Epithelial cell of alveolus of lung (primary cell): ENCODE measurements at places on chromosomes 12 and 14. TPM values are rescaled to one million over a fixed set of nuclear protein-coding genes. Genes with fewer than 3 reads are reported as not detected.

Gene ALKBH2
- 18.0 and 23.7 TPM in 2 replicates for total RNA-seq

Gene CPNE6
- not detected in 2 replicates for total RNA-seq

Gene TNFAIP2
- 28.7 and 71.9 TPM in 2 replicates for total RNA-seq

Gene LPCAT3
- 26.5 and 28.0 TPM in 2 replicates for total RNA-seq

Gene SERPINA4
- total RNA-seq, result not detected in 2 replicates

Gene OR4E2
- not detected in 2 replicates for total RNA-seq

Gene MMP19
- total RNA-seq, result 21.9 and 38.4 TPM in 2 replicates

Gene SMAGP
- total RNA-seq, result 6.6 and 26.0 TPM in 2 replicates

Gene OVCH1
- total RNA-seq, result 0.08 TPM in 1 of 2 replicates, not detected in the other

Gene SERPINA9
- not detected in 2 replicates for total RNA-seq

Gene RESF1
- total RNA-seq, result 15.8 and 17.6 TPM in 2 replicates

Gene ANO2
- under 0.01 TPM in 1 of 2 replicates, not detected in the other for total RNA-seq

Gene AMN
- total RNA-seq, result 0.08 TPM in 1 of 2 replicates, not detected in the other

Gene LALBA
- total RNA-seq, result not detected in 2 replicates

Gene ESPL1
- 3.0 and 7.4 TPM in 2 replicates for total RNA-seq

Gene WIF1
- total RNA-seq, result not detected in 2 replicates

Gene TBX5
- 11.5 and 101 TPM in 2 replicates for total RNA-seq

Gene AQP2
- total RNA-seq, result not detected in 2 replicates

Gene ANKS1B
- total RNA-seq, result 0.32 TPM in 1 of 2 replicates, not detected in the other

Gene ADGRD1
- total RNA-seq, result 0.40 and 0.78 TPM in 2 replicates

Gene FGF6
- not detected in 2 replicates for total RNA-seq

Gene SOCS4
- 11.1 and 14.7 TPM in 2 replicates for total RNA-seq

Gene KIF21A
- 2.8 and 6.7 TPM in 2 replicates for total RNA-seq

Gene KRT6A
- 3.2 and 20.6 TPM in 2 replicates for total RNA-seq

Gene CEBPE
- total RNA-seq, result not detected in 2 replicates

Gene NPFF
- 1.7 TPM in 1 of 2 replicates, not detected in the other for total RNA-seq

Gene CD4
- 11.2 and 19.2 TPM in 2 replicates for total RNA-seq

Gene ZNF26
- 3.4 and 17.8 TPM in 2 replicates for total RNA-seq

Gene FKBP3
- total RNA-seq, result 45.8 and 46.2 TPM in 2 replicates

Gene CBX5
- 53.9 and 59.6 TPM in 2 replicates for total RNA-seq

Gene ACTN1
- 222 and 538 TPM in 2 replicates for total RNA-seq

Gene SLC2A14
- total RNA-seq, result 0.26 TPM in 1 of 2 replicates, not detected in the other

Gene KRR1
- 14.1 and 25.1 TPM in 2 replicates for total RNA-seq

Gene PNMA1
- 11.2 and 23.0 TPM in 2 replicates for total RNA-seq

Gene SALL2
- total RNA-seq, result 8.5 and 42.6 TPM in 2 replicates

Gene INSM2
- total RNA-seq, result not detected in 2 replicates

Gene AHNAK2
- total RNA-seq, result 7.6 and 22.5 TPM in 2 replicates

Gene CACNA1C
- total RNA-seq, result 2.6 and 4.3 TPM in 2 replicates

Gene PIWIL1
- not detected in 2 replicates for total RNA-seq

Gene PEBP1
- total RNA-seq, result 192 and 254 TPM in 2 replicates

Gene FBRSL1
- total RNA-seq, result 7.9 and 9.2 TPM in 2 replicates

Gene MYO1H
- total RNA-seq, result not detected in 2 replicates

Gene AMDHD1
- 0.08 and 0.13 TPM in 2 replicates for total RNA-seq

Gene LRIG3
- total RNA-seq, result 21.6 and 26.6 TPM in 2 replicates

Gene STON2
- 0.96 and 1.9 TPM in 2 replicates for total RNA-seq

Gene AMIGO2
- 1.4 and 33.6 TPM in 2 replicates for total RNA-seq

Gene OAS1
- 6.5 TPM in 1 of 2 replicates, not detected in the other for total RNA-seq
